ENCODE measurements at places on chromosomes 4 and X. TPM values are rescaled to one million over a fixed set of nuclear protein-coding genes. Genes with fewer than 3 reads are reported as not detected.

Gene TRO
- total RNA-seq = 3.8 TPM

Gene MAGEB10
- total RNA-seq = not detected

DNA sequence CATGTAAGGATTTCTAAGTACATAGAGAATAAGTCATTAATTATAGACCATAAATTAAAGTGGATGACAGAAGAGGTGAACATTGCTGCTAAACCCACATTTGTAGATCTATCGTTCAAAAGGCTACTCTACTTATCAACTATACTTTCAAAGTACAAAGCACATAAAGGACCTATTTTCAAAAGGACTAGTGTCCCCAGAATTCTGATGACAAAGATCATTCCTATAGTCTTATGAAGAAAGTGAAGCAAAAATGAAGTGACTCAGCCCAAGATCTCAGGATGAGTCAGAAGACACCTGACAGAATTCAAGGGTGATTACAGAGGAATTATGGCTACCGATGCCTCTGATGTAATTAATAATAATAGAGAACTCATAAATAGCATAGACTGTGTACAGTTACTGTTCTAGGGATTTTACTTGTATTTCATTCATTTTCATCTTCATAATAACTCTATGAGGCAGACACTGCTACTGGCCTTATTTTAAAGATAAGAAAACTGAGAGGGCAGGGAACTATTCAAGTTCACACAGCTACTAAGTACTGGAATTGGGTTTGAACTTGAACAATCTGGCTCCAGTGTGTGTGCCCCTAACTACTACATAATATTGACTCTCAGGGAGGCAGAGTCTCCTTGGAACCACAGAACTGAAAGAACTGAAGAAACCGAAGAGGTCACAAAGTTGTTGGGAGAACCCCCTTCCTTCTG is 17.1 kb downstream of the USP46 start:
- peaks cover 40% of the 10 kb centered on the region for H3K4me1 ChIP-seq
- H3K36me3 ChIP-seq = no peaks in the 10 kb centered on the region
- H3K4me3 ChIP-seq = no peak overlapping the region
- peak overlapping the region; percentile 62 for H3K27ac ChIP-seq

DNA sequence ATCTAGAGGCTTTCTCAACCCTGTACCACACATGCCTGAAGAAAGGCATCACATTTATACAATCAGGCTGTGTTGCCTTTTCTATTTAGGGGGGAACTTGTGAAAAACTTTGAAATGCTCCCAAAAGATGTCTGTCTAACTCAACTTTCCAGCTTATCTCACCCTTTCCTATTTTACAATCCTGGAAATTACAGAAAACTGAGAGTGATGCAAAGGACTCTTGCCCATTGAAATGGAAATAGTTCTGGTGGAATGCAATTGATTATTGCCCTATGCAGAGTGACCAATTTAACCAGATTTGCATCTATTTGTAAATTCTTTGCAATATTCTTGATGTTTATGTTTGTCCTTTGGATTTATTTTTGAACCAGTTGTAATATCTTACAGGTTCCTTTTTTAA is 77.3 kb downstream of the GALNT7 start:
- no peaks in the 10 kb centered on the region for H3K4me1 ChIP-seq
- no peak overlapping the region for H3K4me3 ChIP-seq
- no peaks in the 10 kb centered on the region for H3K36me3 ChIP-seq
- DNase-seq = no peak
- no peaks in the 10 kb centered on the region for H3K27me3 ChIP-seq
- no peak overlapping the region for H3K27ac ChIP-seq

Gene ZCCHC18
- total RNA-seq = 2.8 TPM

Gene ARHGAP10
- total RNA-seq = 186 TPM

DNA sequence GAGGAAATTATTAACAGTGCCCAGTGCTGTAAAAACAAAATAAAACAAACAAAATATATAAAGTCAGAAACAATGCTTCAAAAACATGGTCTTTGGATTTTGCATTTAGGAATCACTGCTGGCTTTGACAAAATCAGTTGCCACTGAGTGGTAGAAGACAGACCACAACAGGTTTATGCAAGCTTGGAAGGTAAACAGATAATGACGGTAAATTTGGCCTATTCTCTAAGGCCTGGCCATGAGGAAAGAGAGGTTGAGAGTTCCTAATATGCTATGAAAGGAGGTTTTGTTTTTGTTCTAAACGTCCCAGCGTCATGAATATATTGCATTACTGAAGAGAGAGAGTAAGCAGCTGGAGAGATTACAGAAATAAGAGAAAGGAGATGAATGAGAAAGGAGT is 629.4 kb downstream of the STPG2 start:
- H3K27ac ChIP-seq = no peak overlapping the region
- DNase-seq = no peak
- H3K4me3 ChIP-seq = no peak overlapping the region
- no peaks in the 10 kb centered on the region for H3K36me3 ChIP-seq

GRCh38 chr4:145171911-145172310 is 8.5 kb downstream of the OTUD4 start:
- H3K4me1 ChIP-seq = peaks cover 30% of the 10 kb centered on the region
- H3K36me3 ChIP-seq = peaks cover 12% of the 10 kb centered on the region
- H3K4me3 ChIP-seq = no peak overlapping the region
- H3K27me3 ChIP-seq = no peaks in the 10 kb centered on the region

GRCh38 chr4:176066757-176067156 is 1.1 kb downstream of the WDR17 start:
- H3K27ac ChIP-seq = no peak overlapping the region
- peaks cover 16% of the 10 kb centered on the region for H3K4me1 ChIP-seq
- no peaks in the 10 kb centered on the region for H3K36me3 ChIP-seq
- H3K4me3 ChIP-seq = peak overlapping the region; percentile 67
- no peak for DNase-seq

- no peaks in the 10 kb centered on the region for H3K36me3 ChIP-seq
- H3K4me1 ChIP-seq = peaks cover 17% of the 10 kb centered on the region
- DNase-seq = no peak
- no peaks in the 10 kb centered on the region for H3K27me3 ChIP-seq
- no peak overlapping the region for H3K27ac ChIP-seq
These were observed 386.3 kb downstream of the ARHGAP24 start for GRCh38 chr4:85861064-85861765.

Gene ARMCX1
- total RNA-seq = 25.7 TPM

DNA sequence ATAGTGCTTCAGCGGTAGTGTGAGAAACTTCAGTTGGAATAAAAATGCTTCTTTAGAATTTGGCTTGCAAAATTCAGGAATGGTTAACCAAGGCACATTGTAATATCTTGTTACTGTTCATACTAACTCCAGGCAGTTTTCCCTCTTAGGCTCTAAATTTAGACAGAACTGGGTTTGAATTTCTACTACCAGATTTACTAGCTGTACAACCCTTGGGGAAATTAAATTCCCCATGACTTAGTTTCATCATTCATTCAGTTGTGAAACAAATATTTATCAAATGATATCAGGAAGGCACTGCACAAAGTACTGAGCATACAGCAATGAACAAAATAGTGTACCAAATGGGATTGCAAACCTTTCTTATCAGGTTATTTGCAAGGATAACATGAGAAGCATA is 135.0 kb upstream of the IL15 start:
- no peak for DNase-seq
- no peak overlapping the region for H3K4me3 ChIP-seq
- H3K27me3 ChIP-seq = no peaks in the 10 kb centered on the region
- H3K4me1 ChIP-seq = no peaks in the 10 kb centered on the region
- no peaks in the 10 kb centered on the region for H3K36me3 ChIP-seq

Gene NUDT10
- total RNA-seq = 4.8 TPM

Gene KDM5C
- 64.8 TPM for total RNA-seq

DNA sequence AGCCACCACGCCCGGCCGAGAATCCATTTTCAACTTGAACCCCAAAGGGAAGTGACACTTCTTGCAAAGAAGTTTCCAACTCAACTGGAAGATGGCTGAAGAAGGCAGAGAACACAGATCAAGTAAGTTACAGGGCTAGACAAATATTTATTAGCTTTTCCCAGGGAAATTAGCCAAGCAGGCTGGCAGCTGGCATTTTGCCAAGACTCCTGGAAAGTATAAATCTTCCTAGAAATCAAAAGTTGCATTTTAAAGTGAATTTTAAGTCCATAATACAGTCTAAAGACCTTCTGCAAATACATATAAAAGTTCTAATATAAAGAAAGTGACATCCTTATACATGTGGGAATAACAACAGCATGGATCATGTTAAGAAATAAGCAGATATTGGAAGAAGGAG is 3.4 kb upstream of the MRPL1 start:
- no peak overlapping the region for H3K27ac ChIP-seq
- H3K27me3 ChIP-seq = no peaks in the 10 kb centered on the region
- peaks cover 15% of the 10 kb centered on the region for H3K4me1 ChIP-seq
- H3K4me3 ChIP-seq = no peak overlapping the region
- no peak for DNase-seq

Gene MCF2
- not detected for total RNA-seq

DNA sequence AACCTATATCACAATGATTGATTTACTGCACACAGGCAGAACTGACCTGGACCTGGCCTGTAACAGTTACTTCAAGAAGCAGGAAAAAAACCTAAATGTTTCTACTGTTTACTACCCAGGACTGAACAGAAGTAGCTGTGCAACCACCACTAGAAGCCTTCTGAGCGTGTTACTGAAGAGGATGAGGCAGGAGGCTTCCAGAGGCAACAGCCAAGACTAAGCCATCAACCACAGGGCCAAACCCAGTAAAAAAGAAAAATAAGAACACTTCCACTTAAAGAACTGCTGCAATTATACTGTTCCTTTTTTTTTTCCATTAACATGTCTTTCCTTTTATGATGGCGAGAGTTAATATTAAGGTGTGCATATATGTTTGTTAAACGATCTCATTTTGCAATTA is 29.4 kb upstream of the TTC29 start:
- no peak for DNase-seq
- H3K27ac ChIP-seq = no peak overlapping the region
- H3K36me3 ChIP-seq = no peaks in the 10 kb centered on the region
- H3K4me1 ChIP-seq = no peaks in the 10 kb centered on the region
- no peak overlapping the region for H3K4me3 ChIP-seq

- no peak for DNase-seq
- H3K27ac ChIP-seq = no peak overlapping the region
- no peaks in the 10 kb centered on the region for H3K36me3 ChIP-seq
- H3K27me3 ChIP-seq = no peaks in the 10 kb centered on the region
- H3K4me1 ChIP-seq = no peaks in the 10 kb centered on the region
- no peak overlapping the region for H3K4me3 ChIP-seq
These were observed 45.8 kb upstream of the SERTM2 start for GRCh38 chrX:111465669-111466068.

- no peaks in the 10 kb centered on the region for H3K36me3 ChIP-seq
- no peak for DNase-seq
- H3K27ac ChIP-seq = no peak overlapping the region
- H3K27me3 ChIP-seq = no peaks in the 10 kb centered on the region
- no peak overlapping the region for H3K4me3 ChIP-seq
These were observed 49.4 kb downstream of the RTL9 start for GRCh38 chrX:110407910-110408545.

Gene CTAG1A
- not detected for total RNA-seq

Data from esophagus muscularis mucosa (tissue), 4 donors.